HCEC 1CT (cell line): ENCODE measurements at places on chromosomes 5 and 9.

DNA sequence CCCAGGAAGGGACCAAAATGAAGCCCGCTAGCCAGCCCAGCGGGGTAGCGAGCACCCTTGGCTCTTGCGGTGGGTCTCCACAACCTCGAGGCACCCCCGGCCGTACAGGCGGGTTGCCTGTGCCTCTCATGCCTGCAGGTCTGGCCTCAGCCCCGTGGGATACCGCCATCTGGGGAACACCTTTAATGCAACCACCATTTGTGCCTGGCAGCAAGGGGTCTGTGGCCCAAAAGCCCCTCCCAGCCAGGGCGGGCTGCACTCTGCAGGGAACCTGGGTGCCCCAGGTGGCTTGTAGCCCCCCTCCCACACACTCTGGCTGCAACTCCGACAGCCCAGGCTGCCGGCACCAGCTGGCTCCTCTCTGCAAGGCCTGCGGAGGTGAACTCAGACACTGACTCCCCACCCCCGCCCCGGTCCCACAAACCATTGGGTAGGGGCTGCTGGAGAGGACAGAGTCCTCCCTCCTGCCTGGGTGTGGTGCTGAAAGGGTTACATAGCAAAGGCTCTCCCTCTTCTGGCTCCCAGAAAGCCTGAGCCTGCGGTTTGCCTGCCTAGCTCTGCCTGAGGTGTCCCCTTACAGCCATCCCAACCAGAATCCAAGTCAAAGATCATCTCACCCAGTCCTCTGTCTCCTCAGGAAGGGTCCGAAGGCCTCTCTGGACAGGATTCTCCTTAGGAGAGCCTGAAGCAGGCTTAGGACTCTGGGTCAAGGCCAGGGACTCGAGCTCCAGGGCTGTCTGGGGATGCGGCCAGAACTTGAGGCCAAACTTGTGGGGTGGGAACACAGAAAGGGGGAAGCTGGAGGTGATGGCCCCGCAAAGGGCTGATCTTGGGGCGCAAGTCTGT lies 109.4 kb downstream of the PSD2 start:
- DNase-seq = no peak

DNA sequence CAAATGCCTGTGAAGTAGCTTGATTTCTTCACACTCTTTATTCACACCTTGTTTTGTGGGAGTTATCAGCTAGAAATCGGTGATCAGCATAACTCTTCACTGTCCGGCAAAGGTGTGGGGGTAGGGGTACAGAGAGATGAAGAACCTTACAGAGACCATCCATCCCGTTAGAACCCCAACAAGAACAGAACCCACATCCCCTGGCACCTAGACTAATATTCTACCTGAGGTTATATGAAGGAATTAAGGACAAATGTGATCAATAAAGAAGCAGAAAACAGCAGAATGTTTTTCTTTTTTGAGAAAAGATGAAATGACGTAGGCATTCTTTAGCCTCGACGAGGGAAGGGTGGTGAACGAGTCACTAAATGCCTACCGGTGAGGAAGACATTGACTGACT lies 44.7 kb downstream of the FANCC start:
- DNase-seq = no peak

GRCh38 chr9:133558191-133559126 lies 24.0 kb downstream of the ADAMTSL2 start:
- peak; percentile 57 for DNase-seq

DNA sequence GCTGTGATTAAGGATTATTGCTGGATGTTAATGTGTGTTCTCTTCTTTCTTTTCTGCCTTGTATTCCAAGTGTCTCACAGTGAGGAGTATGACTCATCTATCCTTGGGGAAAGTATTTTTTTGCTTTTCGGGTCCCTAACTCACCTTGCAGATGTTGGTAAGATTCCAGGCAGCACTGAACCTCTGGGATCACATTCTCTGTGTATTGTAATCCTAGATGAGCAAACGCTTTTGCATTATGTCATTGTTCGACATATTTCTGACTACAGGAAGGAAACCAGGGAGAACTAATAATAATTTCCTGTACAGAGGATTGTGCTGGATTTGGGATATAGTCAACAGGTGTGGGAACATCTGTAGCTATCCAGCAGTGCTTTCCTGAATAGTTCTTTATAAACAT lies 246.1 kb upstream of the TUT7 start:
- DNase-seq = peak; percentile 46

DNA sequence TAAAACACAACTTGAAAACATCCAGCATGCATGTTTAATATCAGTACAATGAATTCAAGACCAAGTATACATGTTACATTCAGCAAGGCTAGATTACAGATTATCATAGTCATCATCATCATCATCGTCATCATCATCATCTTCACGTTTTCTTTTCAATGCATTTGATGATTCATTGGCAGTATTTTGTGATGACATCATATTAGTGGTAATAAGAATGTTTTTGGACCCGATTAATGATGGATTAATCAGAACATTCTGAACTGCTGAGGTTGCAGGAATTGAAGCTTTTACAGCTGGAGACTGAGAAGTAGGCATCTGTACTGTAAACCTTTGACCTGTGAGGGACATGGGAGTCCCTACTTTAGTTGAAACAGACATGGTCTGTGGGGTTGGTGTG lies 4.5 kb downstream of the AK6 start:
- DNase-seq = peak; percentile 6

DNA sequence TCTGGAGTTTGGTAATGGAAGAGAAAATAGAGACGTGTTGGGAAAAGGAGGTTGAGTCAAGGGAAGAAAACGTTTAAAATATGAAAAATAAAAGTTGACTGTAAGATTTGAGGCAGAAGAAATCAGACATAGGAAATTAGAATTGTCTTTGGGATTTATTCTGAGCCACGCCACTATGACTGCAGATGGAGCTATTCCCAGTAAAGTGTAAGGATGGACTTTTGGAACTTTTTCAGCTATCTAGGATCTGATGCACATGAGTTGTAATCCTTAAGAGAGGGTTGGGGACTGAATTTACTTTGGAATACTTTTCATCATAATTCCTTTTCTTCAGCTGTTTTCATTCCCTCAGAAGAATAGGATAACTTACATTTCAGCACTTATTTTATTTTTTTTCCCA lies 336.7 kb downstream of the FAM170A start:
- DNase-seq = peak; percentile 12

DNA sequence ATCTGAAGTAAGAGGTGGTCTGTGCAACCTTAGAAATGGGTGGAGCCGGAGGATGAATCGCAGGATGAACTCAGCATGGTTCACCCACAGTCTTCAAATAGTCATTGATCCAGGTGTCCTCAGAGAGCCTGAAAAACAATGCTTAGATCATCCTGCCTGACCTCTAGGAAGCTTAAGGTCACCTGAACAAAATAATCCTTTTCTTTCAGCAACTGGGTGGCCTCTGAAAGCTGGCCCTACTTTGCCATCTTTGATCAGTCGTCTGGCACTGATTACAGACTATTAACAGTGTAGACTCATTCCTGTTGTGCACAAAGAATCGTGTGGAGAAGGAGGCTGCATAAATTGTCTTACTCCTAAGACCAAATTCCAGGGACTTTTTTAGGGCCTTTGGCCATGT lies 50.7 kb downstream of the PIP5K1B start:
- DNase-seq = no peak

- DNase-seq = no peak
Observed at GRCh38 chr9:130535818-130536521, 43.4 kb upstream of the FUBP3 start.

DNA sequence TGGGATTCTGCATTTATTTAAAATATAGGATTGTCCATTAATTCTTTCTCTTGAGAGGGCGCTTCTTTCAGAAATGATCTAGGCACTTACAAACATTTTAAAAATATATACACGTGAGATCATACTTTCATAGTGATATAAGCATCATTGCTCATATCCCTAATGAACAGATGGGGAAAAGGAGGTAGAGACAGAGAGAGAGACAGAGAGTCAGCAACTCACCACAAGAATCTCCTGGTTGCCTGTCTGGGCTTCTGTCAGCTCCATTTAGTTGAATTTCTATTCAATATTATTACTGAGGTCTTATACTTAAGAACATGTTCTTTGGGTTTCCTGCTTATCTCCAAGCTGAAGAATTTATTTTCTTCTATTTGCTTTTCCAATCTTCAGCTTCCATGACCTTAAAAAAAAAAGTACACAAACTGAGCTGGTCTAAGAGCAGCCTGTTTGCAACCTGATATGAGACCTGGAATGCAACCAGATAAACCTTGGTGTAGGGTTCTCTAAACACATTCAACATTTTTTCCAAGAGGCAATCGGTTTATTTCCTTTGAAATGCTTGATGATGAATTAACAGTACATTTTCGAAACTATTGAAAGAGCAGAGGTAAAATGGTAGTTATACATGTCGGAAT lies 51.6 kb upstream of the LIFR start:
- DNase-seq = peak; percentile 58

- no peak for DNase-seq
Observed at GRCh38 chr5:160692271-160692670, 159.7 kb downstream of the ATP10B start.
